Mucosa of gallbladder (tissue), 1 donor: ENCODE measurements at places on chromosomes 7 and 10.

DNA sequence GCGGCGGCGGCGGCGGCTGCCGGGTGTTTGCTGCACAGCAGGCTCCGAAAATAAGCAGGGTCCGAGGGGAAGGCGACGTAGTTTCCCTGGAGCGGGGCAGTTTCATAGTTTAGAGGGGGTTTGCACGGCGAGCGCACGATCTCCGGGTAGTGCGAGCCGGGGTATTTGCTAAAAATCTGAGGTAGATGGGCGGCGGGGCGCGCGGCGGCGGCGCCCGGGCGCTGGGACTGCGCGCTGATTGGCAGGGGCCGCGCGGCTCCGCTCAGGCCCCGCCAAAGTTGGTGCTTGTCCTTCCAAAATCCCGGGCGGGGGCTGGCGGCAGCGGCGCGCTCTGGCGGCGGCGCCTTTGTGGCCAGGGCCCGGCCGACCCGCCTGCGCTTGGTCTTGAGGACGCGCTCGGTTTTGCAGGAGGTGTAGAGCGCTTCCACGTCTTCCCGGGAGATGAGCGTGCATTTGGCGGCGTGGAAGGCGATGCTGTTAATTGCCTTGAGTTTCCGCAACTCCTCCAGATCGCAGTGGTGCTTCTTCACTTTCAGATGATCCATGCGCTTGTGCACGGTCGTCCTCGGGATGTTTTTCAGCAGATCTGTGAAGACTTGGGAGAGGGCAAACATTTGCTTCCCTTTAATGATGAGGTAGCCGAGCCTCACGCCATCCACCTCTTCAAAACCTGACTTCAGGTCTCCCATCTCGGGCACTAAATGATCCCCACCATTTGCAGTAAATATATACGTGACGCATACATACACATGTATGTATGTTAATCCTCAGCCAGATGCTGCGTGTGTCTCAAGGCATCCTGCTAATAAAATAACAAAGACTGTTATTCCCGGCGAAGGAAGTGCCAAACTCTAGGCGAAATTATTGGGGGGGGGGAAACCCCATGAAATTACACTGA lies 8.1 kb downstream of the SKIDA1 start:
- no peak for DNase-seq

DNA sequence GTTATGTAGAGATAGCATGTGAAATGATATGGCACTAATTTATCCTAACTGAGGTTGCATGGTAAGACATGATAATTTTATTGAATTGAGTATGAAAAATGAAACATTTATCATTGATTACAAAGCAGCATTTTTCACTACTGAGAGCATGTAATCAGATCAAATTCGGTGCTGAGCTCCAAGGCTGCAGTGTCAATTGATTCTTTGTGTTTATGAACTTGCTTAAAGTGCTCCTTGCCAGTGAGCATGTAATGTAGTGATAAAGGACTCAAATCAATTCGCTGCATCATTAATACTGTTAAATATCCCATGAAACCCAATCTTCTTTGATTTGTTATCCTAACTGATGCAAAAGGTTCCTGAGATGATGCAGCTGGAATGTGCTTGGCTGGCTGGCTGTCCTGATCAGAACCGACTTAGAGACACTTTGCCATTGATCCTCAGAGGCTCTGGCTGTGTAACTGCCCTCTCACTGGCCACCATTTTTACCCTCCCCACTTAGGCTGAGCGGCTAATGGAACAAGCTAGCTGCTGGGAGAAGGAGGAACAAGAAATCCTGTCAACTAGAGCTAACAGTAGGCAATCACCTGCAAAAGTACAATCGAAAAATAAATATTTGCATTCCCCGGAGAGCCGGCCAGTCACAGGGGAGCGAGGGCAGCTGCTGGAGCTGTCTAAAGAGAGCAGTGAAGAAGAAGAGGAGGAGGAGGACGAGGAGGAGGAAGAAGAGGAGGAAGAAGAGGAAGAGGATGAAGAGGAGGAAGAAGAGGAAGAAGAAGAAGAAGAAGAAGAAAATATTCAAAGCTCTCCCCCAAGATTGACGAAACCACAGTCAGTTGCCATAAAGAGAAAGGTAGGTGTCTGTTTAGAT lies 89.8 kb upstream of the SAMD8 start:
- DNase-seq: no peak

GRCh38 chr10:11112718-11113117 lies 95.0 kb downstream of the CELF2 start:
- DNase-seq: no peak

DNA sequence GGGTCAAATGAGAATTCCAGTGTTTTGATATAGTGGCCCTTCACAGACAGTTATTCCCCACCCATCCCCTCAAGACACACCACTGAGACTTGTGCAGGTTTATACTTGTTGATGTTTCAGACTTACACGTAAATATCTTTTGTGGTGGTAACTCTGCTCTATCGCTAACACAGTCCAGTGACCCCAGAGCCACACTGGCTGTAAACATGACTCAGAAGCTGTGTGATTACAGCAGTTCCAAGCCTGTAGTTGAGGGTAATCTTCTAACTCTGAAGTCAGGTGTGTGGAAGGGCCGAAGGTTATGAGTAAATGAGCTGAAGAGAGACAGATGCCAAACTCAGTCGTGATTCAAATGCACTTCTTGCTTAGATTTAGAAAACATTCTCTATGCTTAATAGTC lies 19.4 kb downstream of the NOBOX start:
- DNase-seq: no peak
